ENCODE measurements at places on chromosomes 16 and 17. TPM values are rescaled to one million over a fixed set of nuclear protein-coding genes. Genes with fewer than 3 reads are reported as not detected.

TBC1D26 gene
- 3.3 TPM for total RNA-seq

GRCh38 chr16:84071121-84071520 is 28.5 kb upstream of the SLC38A8 start:
- no peak for DNase-seq

DNA sequence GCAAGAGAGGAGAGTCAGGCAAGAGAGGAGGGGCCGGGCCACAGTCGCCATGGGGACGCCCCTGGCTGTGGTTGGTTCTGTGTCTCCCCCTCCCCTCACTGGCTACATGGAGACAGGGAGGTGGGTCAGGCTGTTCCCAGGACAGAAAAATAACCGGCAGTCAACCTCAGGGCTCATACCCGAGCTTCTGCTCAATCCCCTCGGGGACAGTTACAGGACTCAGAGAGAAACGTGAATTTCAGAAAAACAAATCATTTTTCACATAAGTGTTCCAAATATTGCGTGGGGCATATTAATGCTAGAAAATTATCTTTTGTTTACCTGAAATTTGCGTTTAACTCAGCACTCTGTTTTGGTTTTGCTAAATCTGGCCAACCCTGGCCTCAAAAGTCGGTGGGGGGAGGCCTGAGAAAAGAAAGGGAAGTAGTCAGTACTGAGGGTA is 22.2 kb upstream of the CPSF4L start:
- DNase-seq: no peak

DNA sequence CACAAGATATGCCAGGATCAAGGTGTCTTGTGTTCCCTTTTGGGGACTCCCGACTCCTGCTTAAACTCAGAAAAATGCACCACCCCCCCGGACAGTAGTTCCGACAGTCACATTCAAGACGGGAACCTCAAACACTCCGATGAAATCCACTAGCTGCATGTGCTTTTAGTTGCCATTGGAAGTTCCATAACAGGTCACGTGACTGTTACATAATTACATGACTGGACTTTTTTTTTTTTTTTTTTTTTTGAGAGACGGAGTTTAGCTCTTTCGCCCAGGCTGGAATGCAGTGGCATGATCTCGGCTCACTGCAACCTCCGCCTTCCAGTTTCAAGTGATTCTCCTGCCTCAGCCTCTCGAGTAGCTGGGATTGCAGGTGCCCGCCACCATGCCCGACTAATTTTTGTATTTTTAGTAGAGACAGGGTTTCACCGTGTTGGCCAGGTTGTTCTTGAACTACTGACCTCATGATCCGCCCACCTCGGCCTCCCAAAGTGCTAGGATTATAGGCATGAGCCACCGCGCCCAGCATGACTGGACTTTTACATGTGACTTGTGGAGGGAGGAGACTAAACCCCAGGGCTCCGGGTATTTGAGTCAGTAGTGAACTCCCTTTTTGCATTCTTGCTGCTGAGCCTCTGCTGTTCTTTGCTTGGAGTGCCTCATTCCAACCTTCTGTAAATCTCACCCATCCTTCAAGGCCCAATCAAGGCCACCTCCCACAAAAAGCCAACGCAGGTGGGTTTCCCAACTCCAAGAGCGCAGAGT is 1.6 kb downstream of the SIRT7 start:
- no peak for DNase-seq

Measured in frontal cortex (tissue), 4 donors.